ENCODE measurements at places on chromosomes 3 and 15.

DNA sequence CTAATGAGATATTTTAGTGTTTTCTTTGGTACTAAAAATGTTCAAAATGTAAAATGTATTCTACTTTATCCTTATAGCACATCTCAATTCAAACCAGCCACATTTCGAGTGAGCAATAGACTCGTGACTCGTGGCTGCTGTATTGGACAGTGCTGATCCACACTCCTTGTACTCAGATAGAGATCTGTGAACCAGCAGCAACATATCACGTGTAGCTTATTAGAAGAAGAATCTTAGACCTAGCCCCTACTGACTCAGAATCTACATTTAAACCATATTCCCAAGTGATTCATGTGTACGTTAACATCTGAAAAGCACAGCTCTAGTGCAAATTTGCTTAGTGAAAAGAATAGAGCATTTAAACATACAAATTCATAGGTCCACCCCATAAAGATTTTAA lies 130.9 kb downstream of the IL1RAP start:
- DNase-seq = no peak

GRCh38 chr3:19348941-19349564 lies 200.7 kb downstream of the KCNH8 start:
- DNase-seq = no peak

- no peak for DNase-seq
Measured at GRCh38 chr3:71443332-71443731, 140.2 kb downstream of the FOXP1 start.

- DNase-seq = no peak
Measured at GRCh38 chr15:83243634-83244033, 36.0 kb upstream of the HDGFL3 start.

DNA sequence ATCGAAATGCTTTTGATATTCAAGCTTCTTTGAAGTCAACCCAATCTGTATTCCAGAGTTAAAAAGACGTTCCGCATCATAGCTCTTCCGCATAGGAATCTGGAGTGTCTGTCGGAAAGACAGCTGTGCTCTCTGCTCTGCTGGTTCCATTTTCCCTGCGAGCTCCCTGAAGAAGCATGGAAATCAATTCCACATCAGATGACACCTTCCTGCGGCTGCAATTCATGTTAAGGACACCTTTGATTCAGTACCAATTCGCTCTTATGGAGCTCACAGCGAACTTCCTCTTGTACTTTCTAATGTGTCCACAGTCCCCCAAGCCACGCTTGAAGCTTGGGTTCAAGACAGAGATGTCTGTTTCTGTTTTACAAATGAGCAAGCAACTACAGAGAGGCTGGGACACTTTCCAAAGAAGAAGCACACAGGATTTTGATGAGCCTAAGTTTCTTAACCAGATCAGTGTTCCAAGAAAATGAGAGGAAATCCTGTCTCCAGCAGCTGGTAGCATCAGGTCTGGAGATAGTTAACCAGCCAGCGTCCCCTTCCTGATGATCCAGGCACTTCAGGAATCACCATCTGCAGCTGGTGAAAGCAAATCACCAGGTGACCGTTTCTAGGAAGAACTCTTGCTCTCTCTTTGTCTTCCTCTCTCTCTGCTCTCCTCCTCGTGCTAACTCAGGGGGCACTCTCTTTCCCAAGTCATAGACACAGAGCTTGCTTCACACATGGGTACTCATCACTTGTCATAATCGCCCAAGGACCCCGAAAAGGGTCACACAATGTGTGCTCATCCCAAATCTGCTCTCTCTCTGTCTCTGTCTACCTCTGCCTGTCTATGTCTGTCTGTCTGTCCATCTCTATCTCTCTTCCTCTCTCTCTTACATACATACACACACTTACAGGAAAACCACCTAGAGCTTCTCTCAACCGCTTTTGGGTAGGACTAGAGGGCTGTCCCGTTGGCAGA lies 281.8 kb downstream of the FAM43A start:
- DNase-seq = no peak

DNA sequence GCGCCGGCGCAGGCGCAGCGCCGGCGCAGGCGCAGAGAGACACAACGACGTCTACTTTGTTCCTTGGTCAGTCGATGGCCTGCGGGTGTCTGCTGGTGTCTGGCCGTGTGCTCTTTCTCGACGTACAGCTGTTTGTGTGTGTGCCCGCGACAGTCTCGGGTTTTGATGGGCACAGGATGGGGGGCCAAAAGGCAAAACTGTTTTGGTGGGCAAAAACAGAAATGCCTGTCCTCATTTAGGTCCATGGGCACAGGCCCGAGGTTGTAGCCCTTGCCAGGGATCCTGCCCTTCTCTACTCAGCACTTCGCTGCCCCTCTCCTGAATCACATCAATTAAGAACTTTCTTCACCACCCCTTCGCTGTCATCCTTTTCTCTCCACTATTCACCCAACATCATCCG lies 184.8 kb upstream of the CHL1 start:
- peak; percentile 4 for DNase-seq

DNA sequence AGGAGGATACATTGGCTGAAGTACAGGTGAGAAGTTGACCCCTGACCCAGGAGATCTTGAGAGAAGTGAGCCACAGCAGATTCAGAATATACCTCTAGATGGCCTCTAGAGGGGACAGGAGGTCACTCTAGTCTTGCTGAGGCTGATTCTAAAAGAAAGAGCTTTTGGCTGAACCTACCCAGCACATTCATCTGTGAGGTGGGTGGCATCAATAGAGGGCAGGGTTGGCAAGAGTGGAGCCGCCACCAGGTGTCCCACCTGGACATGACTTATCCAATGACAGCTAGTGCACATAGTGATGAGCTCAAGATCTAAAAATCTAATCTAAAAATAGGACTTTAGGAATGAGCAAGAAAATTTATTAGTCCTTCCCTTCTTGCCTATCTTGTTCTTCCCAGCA lies 51.6 kb downstream of the CYP19A1 start:
- DNase-seq = no peak

DNA sequence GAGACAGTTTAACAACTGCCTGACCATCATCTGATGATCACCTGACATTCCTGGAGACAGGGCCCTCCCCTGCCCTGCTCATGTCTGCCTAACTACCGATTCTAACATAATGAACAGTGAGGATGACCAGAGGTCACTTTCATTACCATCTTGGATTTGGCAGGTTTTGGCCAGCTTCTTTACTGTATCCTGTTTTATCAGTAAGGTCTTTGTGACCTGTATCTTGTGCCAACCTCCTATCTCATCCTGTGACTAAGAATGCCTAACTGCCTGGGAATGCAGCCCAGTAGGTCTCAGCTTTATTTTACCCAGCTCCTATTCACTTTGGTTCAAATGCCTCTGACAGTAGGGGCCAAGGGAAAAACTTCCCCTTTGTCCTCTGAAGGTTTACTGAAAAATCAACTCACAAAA lies 40.2 kb downstream of the METTL6 start:
- no peak for DNase-seq

DNA sequence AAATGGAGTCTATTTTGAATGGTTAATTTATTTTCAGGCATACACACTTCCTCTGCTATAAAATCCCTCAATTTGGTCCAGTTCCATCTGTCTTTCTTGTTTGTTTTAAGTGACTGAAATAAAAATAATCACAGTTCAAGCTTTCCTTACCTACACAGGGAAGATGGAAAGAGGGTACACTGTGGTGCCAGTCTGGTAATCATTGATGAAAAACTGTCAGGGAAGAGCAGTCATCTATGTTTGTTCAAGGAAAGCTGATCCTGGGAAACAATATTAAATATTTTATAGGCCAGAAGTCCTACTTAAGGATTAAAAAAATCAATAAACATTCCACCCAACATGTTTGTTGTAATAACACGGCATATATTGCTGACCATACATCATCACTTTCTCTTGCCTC lies 115.2 kb upstream of the KCNMB2 start:
- no peak for DNase-seq

DNA sequence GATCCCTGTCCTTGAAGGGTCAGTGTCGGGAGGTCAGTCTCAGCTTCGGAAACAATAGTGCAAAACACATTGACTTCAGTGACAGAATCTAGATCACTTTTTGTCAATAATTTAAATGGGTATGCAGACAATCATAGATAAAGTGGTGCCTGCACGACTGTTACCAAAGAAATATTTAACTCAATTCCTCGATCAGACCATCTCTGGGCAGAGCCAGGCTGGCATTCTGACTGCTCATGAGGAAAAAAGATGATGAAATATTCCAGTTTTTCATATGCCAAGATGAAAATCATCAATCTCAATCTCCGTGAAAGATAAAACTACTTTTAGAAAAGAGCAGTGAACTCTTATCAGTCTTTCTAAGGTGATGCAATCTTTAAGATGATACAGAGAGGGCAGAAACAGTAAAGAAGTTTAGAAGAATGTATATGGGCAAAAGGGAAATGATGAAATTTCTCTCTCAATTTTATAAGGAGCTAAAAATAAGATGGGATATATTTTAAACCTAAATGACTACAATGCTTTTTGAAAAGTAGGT lies 169.9 kb downstream of the WDR72 start:
- DNase-seq = no peak

- DNase-seq = no peak
Measured at GRCh38 chr3:74920721-74921350, 306.4 kb upstream of the CNTN3 start.

- no peak for DNase-seq
Measured at GRCh38 chr3:123705488-123706285, 120.8 kb upstream of the HACD2 start.

DNA sequence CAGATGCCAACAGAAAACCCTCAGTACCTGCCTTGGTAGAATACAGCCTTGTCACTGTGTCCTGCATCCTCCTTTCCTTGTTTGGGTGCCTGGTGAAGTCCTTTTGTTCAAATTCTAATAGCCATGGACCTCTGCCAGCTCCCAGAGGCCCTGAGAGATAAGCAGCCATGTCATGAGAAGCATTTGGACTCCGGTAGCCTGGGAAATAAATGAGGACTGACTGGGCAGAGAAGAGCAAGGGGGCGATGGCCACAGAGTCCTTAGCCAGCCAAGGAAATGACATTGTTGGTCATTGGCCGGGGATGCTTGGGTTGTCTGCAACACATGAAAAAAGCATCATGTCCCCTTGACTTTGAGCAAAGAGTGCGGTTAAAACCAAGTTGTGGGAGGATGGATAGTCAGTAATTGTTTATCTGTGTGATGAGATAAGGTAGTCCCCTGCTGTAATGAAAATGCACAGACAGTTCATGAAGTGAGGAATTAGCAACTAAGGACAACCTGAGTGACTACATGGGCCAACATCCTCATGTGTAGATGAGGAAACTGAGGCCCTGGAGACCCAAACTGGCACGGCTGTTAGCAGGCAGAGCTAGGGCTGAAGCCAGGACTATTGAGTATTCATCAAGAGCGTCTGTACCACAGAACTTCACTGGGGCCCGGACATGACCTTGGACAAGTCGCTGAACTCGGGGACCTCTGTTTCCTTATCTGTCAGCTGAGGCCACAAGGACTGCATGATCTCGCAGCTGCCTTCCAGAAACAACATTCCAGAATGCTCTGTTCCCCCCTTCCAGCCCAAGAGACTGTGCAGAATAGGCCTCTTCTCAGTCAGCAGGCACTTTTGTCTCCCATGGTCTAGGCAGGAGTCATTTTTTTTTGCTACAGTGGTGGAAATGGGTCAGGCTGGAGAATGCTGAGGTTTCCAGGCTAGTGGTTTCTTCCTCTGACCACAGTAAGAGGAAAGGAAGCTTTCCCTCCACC lies 90.5 kb upstream of the CTDSPL start:
- no peak for DNase-seq

GRCh38 chr3:107740992-107741896 lies 218.5 kb downstream of the BBX start:
- DNase-seq = no peak

DNA sequence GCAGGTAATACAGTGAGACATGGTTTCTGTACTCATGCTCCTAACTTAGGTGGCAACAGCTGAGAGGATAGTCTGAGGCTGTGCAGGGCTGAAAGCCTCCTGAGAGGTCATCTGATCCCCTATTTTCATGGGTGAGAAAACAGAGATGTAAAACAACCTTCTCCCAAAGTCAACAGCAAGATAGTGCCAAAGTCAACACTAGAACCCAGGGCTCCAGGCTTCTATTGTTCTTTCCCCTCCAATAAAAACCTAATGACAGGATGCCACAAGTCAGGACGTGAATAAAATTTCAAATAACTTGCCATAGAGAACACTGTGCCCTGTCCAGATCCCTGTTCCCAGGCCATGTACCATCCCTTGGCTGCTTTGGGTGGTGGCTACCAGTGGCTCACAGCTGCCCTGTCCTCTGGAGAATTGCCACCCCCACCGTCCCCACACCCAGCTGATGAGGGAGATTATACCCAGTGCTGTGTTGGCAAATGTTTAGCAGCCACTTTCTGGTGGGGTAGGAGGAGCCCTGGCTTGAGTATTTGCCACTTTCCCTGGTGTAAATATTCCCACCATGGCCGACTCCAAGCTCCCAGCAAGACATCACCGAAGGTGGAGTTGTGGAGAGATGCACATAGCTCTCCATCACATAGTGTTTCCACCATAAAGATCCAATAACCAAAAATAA lies 54.8 kb downstream of the SRGAP3 start:
- no peak for DNase-seq

DNA sequence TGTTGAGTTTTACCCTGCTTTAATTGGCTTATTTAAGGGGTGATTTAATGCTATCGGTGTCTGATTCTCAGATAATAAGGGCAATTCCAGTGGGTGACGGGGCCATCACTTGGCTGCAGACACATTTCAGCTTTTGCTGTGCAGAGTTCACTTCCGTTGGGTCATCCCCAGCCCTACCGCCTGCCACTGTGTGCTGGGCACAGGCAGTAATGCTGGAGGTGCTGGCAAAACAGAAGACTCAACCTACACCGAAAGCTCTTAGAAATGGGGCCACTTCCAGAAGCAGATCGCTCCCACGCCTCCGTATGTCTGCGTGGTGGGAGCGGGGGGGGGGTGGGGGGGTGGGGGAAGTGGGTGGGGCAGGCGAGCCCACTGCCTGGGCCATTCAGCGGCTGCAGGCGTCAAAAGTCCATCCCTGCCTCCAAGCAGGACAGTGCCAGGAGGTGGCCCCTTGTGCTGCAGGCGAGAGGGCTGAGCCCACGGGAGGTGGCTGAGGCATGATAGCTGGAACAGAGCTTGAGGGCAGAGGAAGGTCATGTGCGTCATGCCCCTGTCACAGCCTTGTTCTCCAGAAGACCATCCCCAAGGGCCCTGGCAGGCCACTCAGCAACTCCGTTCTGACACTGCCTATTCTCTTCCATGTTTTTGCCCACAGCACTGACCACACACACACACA lies 128.3 kb downstream of the ATP10A start:
- DNase-seq = no peak

DNA sequence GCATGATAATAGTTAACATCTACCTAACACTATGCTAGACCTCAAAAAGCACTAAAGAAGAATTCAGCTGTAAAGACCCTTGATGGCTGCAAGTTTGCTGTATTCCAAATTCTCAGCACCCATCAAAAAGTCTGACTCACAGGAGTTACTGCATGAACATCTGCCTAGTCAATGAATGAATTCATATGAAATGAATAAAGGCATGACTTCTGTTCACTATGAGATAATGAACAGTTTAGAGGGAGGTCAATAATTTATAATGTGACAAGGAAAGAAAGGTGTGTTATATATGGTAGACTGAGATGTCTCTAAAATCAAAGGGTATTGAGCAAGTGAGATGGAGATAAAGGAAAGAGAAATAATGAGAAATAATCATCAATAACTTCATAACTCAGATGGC lies 508.2 kb upstream of the TGFBR2 start:
- no peak for DNase-seq
